Naive thymus-derived CD4-positive, alpha-beta T cell (primary cell): ENCODE measurements at places on chromosomes 2 and 18. TPM values are rescaled to one million over a fixed set of nuclear protein-coding genes. Genes with fewer than 3 reads are reported as not detected.

LIPG gene
- total RNA-seq = not detected

NEU2 gene
- not detected for total RNA-seq

DUSP2 gene
- total RNA-seq = 50.3 and 50.9 TPM in 2 replicates

OTOS gene
- not detected for total RNA-seq

ATP6V1C2 gene
- not detected for total RNA-seq

SATB2 gene
- 0.32 TPM for total RNA-seq

EGR4 gene
- total RNA-seq = not detected

ASB18 gene
- not detected for total RNA-seq

TUBA4B gene
- not detected for total RNA-seq

ZFAND2B gene
- total RNA-seq = 63.3 TPM

EFR3B gene
- total RNA-seq = not detected

GPAT2 gene
- total RNA-seq = 7.4 and 11.3 TPM in 2 replicates

UNC80 gene
- not detected for total RNA-seq

SNRNP27 gene
- 45.0 TPM for total RNA-seq

GNLY gene
- total RNA-seq = 780 TPM

LRATD1 gene
- total RNA-seq = not detected

SERPINB2 gene
- total RNA-seq = 3.6 TPM

SPTBN1 gene
- total RNA-seq = 207 TPM
